ENCODE measurements at places on chromosomes 7 and 10. TPM values are rescaled to one million over a fixed set of nuclear protein-coding genes. Genes with fewer than 3 reads are reported as not detected.

GRCh38 chr7:108572480-108572879, 2.8 kb downstream of the DNAJB9 start:
- H3K4me1 ChIP-seq: no peaks in the 10 kb centered on the region
- peaks cover 2% of the 10 kb centered on the region for H3K36me3 ChIP-seq
- H3K27ac ChIP-seq: no peak overlapping the region

NAT16 gene
- total RNA-seq: not detected

DNA sequence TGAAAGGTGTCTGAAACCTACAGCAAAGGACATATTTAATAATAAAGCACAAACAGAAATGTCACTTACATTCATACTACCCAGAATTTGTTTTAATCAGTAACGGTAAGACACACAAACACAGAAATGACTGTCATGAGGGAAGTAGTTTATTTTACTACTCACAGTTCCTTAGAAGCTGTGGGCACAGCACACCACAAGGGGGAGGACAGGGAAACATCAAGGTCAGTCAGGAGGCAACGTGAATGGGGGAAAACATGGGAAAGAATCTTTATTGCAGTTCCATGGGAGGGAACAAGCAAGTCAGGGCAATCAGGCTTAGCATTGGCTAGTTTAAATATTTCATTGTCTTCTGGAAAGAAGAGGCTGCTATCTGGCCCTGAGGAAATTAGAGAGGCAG, 123.8 kb upstream of the PDSS1 start:
- H3K4me3 ChIP-seq: no peak overlapping the region
- H3K36me3 ChIP-seq: no peaks in the 10 kb centered on the region
- no peak for DNase-seq
- no peaks in the 10 kb centered on the region for H3K27me3 ChIP-seq

DPP6 gene
- 107 TPM for total RNA-seq

DNA sequence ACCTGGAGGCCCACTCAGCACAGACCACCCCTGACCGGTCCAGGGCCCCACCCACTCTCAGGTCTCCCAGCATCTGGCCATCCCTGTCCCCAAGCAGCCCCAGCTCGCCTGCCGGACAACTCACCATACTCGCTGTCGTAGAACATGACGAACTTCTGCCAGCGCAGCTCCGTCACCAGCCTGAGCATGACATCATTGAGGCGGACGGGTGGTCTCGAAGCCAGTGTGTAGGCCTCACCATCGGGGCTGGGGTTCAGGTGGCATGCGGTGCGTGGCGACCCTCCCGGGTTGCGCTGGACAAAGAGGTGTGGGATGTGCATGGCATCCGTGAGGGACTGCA, 160.4 kb downstream of the GRID1 start:
- H3K27me3 ChIP-seq: no peaks in the 10 kb centered on the region
- DNase-seq: no peak
- H3K36me3 ChIP-seq: no peaks in the 10 kb centered on the region
- H3K4me1 ChIP-seq: no peaks in the 10 kb centered on the region

DNA sequence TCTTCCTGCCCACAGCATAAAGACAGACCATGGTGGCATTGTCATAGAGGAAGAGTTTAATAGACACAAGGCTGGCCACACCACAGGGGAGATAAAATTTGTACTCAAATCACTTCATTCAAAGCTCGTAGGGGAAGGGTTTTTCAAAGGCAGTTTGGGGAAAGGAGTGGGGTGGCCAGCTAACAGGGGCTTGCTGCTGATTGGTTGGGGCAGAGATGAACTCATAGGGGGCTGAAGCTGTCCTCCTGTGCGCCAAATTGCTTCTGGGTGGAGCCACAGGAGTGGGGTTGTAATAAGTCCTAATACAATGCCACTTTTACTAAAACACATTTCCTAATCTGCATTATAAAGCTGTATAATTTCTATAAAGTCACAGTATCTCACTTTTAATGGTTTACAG, 22.5 kb downstream of the PDZD8 start:
- H3K4me3 ChIP-seq: no peak overlapping the region
- no peaks in the 10 kb centered on the region for H3K27me3 ChIP-seq
- H3K4me1 ChIP-seq: no peaks in the 10 kb centered on the region

A1CF gene
- not detected for total RNA-seq

DNA sequence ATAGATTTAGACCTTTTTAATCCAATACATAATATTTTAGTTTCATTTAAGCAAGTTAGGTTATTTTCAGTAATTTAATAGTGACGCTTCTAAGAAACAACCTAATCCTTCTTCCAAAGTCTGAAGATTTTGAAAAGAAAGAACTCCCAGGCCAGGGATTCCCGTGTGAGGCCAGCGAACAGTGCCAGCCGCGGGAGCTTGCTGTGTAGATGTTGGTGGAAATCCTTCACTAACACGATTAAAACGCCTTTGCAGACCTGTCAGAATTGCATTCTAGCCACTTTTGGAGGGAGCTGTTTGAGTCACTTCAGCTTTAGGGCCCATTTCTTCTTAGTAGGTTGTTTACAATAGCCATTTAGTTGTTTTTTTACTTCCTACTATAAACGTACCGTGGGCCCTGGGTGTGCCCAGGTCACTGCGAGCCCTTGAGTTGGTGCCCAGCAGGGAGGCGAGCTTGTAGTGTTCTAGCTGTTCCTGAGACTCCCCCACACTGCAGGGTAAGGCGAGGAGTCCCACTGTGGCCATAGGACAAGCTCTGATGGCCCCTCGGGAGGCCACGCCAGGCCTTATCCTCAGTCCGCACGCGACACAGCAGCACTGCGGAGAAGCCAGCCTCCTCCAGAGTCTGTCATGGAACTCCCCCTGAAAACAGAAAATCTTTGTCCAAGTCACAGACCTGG, 32.3 kb downstream of the PPP2R2D start:
- H3K27me3 ChIP-seq: no peaks in the 10 kb centered on the region
- no peaks in the 10 kb centered on the region for H3K36me3 ChIP-seq
- DNase-seq: no peak

DNA sequence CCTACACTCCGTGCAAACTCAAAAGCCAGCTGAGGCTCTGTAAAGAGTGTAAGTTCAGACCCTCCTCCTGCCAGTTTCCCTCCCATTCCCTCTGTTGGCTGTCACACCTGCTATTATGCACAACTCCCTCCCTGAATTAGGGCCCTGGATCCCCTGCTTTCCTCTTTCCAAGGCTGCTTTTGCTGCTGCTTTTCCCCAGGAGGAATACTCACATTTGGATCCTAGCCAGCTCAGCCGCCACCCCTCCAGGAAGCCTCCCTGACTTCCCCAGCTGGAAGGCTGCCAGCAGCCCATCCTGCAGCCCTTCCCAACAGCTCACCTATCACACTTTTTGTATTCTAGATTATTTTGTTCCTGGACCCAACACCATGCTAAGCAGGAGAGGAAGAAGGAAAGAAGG, 40.9 kb upstream of the WDR11 start:
- no peak overlapping the region for H3K27ac ChIP-seq
- no peaks in the 10 kb centered on the region for H3K36me3 ChIP-seq
- H3K27me3 ChIP-seq: no peaks in the 10 kb centered on the region

- no peak overlapping the region for H3K4me3 ChIP-seq
- H3K4me1 ChIP-seq: no peaks in the 10 kb centered on the region
- no peak overlapping the region for H3K27ac ChIP-seq
- no peaks in the 10 kb centered on the region for H3K36me3 ChIP-seq
- DNase-seq: no peak
These were observed 65.3 kb downstream of the HOXA1 start for GRCh38 chr7:27030393-27031050.

DNA sequence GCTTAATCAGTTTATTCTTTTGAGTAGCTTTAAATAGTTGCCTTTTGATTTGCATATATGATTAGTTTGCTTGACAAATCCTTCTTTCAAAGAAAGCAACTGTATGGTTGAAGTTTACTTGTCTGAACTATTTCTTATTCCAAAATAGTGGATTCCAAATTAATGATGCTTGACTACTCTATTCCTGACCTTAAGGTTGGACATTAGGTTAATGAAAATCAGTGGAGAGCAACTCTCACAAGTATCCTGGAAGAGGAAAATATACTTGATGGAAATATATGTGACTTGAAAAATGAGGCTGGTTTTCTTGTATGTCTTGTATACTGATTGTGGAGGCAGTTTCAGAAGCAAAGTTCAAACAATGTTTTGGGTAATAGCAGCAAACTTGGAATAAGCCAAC, 369.2 kb upstream of the PODXL start:
- no peaks in the 10 kb centered on the region for H3K4me1 ChIP-seq
- DNase-seq: no peak
- H3K27me3 ChIP-seq: no peaks in the 10 kb centered on the region
- no peak overlapping the region for H3K27ac ChIP-seq

DNA sequence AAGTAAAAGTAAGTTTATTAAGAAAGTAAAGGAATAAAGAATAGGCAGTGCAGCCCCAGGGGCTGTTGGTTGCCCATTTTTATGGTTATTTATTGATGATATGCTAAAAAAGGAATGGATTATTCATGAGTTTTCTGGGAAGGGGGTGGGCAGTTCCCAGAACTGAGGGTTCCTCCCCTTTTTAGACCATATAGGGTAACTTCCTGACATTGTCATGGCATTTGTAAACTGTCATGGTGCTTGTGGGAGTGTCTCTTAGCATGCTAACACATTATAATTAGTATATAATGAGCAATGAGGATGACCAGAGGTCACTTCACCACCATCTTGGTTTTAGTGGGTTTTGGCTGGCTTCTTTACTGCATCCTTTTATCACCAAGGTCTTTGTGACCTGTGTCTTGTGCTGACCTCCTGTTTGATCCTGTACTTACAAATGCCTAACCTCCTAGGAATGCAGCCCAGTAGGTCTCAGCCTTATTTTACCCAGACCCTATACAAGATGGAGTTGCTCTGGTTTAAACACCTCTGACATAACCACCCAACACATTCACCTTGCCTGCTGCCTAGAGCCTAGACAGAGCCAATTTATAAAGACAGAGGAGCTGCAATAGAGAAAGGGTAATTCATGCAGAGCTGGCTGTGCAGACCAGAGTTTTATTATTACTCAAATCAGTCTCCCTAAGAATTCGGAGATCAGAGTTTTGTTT, 10.9 kb upstream of the ERCC6 start:
- no peak overlapping the region for H3K27ac ChIP-seq
- no peak for DNase-seq
- H3K36me3 ChIP-seq: no peaks in the 10 kb centered on the region
- no peaks in the 10 kb centered on the region for H3K27me3 ChIP-seq

DNA sequence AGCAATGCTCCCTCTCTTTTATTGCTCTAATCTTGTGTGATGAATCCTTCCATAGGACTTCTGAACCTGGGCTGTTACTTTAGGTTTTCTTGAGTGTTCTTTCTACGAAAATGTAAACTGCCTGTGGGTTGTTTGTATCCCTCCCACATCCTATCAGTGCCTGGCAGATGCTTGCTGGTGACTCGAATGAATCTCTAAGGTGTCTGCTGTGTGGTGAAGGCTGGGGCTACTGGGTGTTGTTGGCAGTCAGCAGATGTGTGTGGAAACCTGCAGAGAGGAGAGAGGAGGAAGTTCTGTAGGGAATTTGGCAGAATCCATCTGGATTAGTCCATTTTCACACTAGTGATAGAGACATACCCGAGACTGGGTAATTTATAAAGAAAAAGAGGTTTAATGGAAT, 639.4 kb downstream of the CALN1 start:
- no peaks in the 10 kb centered on the region for H3K27me3 ChIP-seq
- no peaks in the 10 kb centered on the region for H3K36me3 ChIP-seq
- DNase-seq: no peak
- no peak overlapping the region for H3K27ac ChIP-seq
- H3K4me1 ChIP-seq: no peaks in the 10 kb centered on the region

- no peak overlapping the region for H3K27ac ChIP-seq
- no peak for DNase-seq
- no peak overlapping the region for H3K4me3 ChIP-seq
- no peaks in the 10 kb centered on the region for H3K4me1 ChIP-seq
These were observed 378.2 kb upstream of the PRKCQ start for GRCh38 chr10:6958254-6958653.

- no peaks in the 10 kb centered on the region for H3K27me3 ChIP-seq
- H3K4me3 ChIP-seq: no peak overlapping the region
- DNase-seq: no peak
- peak overlapping the region; percentile 82 for H3K27ac ChIP-seq
- H3K4me1 ChIP-seq: peaks cover 15% of the 10 kb centered on the region
These were observed 8.8 kb downstream of the ACTA2 start for GRCh38 chr10:88943778-88944177.

EIF3B gene
- total RNA-seq: 69.7 TPM

DNA sequence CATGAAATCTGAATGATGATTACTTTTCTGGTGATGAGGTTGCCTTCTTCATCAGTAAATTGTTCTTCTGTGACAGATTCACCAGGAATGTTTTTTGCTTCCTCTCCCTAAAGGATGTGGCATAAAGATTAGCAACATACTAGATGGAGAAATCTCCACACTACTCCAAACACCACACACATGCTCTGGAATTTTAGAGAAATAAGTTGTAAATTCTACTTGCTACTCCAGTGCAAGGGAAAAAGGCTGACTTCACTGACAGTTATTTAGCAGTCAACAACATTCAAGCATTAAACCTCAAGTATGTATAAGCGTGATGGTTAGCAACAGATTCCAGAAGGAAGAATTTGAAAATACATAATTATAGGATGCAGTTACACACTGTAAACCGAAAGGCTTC, 137.9 kb upstream of the CCDC6 start:
- H3K27ac ChIP-seq: no peak overlapping the region
- no peaks in the 10 kb centered on the region for H3K36me3 ChIP-seq
- no peaks in the 10 kb centered on the region for H3K27me3 ChIP-seq
- H3K4me3 ChIP-seq: no peak overlapping the region
- no peak for DNase-seq

- no peak overlapping the region for H3K4me3 ChIP-seq
- no peak for DNase-seq
- H3K27ac ChIP-seq: peak overlapping the region; percentile 19
- H3K4me1 ChIP-seq: no peaks in the 10 kb centered on the region
These were observed 438.3 kb downstream of the PLXDC2 start for GRCh38 chr10:20254497-20254896.

LRIT1 gene
- not detected for total RNA-seq

CFAP70 gene
- 1.8 TPM for total RNA-seq

LRRC18 gene
- total RNA-seq: not detected

DNA sequence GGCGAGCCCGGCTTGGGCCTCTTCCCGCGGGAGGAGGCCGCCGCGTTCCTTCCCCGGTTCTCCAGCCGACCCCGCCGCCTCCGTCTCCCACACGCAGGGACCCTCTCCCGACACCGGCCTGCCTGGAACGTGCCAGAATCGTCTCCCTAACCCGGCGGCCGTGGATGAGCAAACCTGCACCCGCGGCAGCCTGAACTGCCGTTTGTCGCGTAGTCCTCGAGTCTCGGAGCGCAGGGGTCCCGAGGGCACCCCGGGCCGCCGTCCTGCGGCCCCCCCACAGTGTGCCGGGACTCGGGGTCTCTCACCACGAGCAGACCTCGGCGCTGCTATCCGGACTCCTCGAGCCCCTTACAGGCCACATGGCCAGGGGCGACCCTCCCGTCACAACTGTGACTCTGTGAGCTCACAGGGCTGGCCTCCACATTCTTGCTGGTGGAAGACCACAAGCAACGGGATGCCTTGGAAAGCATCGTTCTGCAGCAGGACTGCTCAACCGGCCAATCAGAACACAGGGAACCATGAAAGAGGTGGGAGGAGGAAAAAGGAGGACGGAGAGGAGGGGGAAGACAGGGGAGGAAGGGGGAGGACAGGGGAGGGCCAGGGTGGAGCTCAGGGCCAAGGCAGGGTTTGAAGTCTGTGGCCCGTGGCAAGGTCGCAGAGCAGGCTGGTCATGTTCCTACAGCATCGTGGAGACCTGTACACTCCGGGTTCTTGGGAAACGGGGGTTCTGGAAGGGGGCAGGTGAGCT, 276.9 kb downstream of the DNAJB6 start:
- peak overlapping the region; percentile 21 for H3K4me3 ChIP-seq
- no peaks in the 10 kb centered on the region for H3K27me3 ChIP-seq
- no peak overlapping the region for H3K27ac ChIP-seq
- H3K4me1 ChIP-seq: peaks cover 5% of the 10 kb centered on the region
- H3K36me3 ChIP-seq: no peaks in the 10 kb centered on the region
- no peak for DNase-seq
